ENCODE measurements at places on chromosomes 3 and 15. TPM values are rescaled to one million over a fixed set of nuclear protein-coding genes. Genes with fewer than 3 reads are reported as not detected.

DNA sequence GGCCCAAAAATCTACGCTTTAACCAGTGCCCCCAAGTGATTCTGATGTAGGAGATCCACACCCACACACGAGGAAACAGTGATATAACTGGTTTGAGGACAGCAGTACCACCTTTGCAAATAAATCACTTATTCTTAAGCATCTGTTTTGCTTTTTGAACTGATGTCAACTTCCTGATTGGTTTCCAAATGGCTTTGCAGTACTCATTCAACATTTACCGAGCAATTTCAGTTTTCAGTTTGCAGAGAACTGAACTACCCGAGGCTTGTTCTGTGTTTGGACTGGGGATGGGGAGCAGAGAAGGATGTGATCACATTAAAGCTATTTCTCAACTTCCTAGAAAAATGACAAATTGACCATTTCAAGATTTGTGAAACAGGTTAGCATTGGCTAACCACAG lies 1.1 kb upstream of the GYG1 start:
- no peak for DNase-seq

- no peak for DNase-seq
Measured at GRCh38 chr3:156383441-156384025, 171.4 kb downstream of the SSR3 start.

DNA sequence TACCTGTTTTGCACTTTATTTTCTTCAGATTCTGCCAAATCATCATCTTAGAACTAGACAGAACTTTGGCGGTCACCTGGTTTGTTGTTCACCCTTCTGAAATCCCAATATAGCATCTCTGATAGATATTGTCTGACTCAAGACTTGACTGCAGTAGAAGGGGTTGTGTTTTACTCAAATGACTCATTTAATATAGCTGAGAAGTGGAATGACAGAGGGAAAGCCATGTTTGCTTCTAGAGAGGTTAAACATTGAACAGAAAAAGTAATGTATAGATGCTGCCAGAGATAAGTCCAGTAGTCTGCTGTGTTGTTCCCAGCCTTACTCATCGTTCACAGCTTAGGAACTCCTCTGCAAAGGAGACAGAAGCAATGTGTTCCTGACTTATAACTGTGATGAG lies 402.0 kb downstream of the AGBL1 start:
- DNase-seq = no peak

- no peak for DNase-seq
Measured at GRCh38 chr3:124788254-124788745, 58.0 kb downstream of the UMPS start.

GRCh38 chr3:185843126-185843525 lies 18.3 kb upstream of the IGF2BP2 start:
- no peak for DNase-seq

GRCh38 chr15:89315375-89315929 lies 19.2 kb downstream of the POLG start:
- no peak for DNase-seq

GRCh38 chr15:36251450-36251849 lies 328.0 kb upstream of the CDIN1 start:
- DNase-seq = no peak

GRCh38 chr3:144583871-144584270 lies 612.2 kb downstream of the DIPK2A start:
- DNase-seq = no peak

DNA sequence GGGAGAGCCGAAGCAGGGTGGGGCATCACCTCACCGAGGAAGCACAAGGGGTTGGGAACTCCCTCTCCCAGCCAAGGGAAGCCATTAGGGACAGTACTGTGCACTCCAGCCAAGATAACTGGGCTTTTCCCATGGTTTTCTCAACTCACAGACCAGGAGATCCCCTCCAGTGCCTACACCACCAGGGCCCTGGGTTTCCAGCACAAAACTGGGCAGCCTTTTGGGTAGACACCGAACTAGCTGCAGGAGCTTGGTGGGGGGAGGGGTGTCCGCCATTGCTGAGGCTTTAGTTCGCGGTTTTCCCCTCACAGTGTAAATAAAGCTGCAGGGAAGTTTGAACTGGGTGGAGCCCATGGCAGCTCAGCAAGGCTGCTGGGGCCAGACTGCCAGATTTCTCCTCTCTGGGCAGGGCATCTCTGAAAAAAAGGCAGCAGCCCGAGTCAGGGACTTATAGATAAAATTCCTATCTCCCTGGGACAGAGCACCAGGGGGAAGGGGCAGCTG lies 129.6 kb upstream of the LMCD1 start:
- no peak for DNase-seq

DNA sequence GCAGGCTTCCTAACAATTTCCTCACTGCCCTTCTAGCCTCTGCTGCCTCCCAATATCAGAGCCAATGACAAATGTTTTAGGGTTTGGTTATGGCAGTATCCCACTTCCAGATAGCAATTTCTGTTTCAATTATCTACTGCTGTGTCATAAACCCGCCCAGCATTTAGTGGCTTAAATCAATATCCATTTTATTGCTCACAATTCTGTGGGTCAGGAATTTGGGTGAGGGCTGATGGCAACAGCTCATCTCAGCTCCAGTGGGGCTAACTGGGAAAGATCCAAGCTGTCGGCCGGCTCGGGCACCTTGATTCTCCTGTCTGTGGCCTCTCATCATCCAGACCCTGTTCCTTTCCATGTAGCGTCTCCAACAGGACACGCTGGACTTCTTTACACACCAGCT lies 85.3 kb upstream of the GOLGA8J start:
- DNase-seq = no peak

- DNase-seq = no peak
Measured at GRCh38 chr3:54578417-54578816, 349.4 kb downstream of the LRTM1 start.

GRCh38 chr3:155548195-155548594 lies 196.7 kb downstream of the PLCH1 start:
- no peak for DNase-seq

DNA sequence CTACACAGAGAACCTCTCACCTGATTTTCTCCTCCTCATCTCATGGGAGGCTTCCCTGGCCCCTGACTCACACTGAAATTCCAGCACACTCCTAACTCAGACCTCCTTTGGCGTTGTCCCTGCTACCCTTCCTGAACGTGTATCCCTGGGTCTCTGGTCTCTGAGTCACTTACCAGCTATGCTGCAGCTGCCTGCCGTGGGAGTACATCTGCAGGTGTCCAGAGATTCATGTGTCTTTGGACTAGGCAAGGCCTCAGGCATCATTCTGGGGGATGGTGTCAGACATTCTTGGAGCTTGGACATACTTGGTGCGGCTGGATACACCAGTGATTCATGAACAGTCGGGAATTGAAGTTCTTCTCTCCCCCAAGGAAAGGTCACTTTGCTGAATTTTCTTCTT lies 148.8 kb upstream of the TRIM42 start:
- DNase-seq = peak; percentile 3

DNA sequence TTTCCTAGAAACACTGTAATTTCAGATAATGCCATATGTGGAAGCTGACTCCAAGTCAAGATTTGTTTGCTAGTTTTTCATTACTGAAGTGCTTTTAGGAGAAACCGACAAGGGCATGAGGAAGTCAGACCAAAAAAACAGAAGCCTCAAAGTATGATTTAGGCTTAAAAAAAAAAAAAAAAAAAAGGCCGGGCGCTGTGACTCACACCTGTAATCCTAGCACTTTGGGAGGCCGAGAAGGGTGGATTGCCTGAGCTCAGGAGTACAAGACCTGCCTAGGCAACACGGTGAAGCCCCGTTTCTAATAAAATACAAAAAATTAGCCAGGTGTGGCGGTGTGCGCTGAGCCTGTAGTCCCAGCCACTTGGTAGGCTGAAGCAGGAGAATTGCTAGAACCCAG lies 11.6 kb downstream of the RPL15 start:
- no peak for DNase-seq

DNA sequence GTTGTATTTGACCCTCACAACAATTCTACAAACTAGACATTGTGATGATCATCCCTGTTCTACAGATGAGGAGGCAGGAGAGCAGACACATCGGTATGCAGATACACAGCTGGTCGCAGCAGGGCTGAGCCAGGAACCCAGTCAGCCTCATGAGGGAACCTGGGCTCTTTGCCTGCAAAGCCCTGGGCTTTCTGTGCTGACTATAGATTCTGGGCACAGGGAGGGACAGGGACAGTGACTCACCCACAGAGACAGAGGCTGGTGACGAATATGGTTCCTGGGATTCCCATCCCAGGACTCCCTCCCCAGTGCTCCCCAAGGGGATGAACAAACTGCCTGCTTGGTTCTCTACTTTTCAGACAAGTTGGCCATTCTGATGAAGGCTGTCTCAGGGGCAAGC lies 3.8 kb upstream of the CAMP start:
- DNase-seq = peak; percentile 20

DNA sequence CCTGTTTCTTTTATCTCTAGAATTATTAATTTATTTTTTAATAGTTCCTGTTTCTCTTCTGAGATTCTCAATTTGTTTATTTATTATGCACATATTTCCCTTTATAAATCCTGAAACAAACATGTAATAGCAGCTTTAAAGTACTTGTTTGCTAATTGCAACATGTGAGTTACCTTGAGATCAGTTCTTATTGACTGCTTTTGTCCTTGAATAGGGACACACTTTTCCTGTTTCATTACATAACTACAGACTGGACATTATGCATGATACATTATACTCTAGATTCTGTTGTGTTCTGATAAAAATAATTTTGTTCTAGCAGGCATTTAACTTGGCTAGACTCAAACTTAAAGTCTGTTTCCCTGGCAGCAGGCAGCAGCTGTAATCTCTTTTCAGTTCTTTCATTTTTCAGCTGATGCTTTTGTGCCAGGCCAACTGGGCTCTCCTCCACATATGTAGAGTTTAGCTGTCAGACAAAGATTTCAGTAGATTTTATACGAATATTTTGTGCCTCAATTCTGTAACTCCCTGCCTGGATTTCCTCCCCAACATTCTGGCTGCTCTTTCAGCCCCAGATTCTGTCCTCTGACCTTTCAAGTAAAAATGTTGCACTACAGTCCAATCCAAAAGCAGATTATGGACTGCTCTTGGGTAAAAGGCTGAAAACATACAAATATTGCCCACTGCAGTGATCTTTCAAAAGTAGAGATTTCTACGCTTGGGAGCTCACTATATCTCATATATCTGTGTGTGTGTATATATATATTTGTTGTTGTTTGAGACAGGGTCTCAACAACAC lies 41.9 kb downstream of the PCOLCE2 start:
- DNase-seq = no peak

GRCh38 chr15:81332326-81332725 lies 8.4 kb upstream of the STARD5 start:
- no peak for DNase-seq

GRCh38 chr3:16551342-16551976 lies 38.0 kb upstream of the RFTN1 start:
- DNase-seq = no peak

DNA sequence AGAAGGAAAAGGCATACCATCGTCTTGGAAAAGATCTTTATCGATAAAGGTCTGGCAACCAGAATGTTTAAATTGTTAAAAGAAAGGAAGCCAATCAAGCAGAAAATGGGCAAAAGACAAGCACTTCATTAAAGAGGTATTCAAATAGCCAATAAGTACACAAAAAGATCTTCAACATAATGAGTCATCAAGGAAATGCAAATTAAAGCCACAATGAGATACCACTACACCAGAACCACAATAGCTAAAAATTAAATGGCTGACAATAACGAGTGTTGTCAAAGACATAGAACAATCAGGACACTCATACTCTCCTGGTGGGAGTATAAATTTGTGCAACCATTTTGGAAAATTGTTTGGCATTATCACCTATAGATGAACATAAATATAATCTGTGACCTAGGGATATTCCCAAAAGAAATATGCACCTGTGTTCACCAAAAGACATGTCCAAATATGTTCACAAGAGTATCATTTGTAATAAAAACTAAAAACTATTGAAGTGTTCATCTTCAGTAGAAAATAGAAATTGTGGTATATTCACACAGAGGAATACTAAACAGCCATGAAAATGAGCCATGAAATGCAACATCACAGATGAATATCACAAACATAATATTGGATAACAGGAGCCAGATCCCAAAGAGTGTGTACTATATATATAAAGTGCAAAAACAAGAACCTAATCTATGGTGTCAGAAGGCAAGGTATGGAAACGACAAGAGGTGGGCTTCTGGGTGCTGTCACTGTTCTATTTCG lies 14.4 kb upstream of the BTBD1 start:
- DNase-seq = no peak

The COLQ gene
- 0.18 TPM for total RNA-seq

DNA sequence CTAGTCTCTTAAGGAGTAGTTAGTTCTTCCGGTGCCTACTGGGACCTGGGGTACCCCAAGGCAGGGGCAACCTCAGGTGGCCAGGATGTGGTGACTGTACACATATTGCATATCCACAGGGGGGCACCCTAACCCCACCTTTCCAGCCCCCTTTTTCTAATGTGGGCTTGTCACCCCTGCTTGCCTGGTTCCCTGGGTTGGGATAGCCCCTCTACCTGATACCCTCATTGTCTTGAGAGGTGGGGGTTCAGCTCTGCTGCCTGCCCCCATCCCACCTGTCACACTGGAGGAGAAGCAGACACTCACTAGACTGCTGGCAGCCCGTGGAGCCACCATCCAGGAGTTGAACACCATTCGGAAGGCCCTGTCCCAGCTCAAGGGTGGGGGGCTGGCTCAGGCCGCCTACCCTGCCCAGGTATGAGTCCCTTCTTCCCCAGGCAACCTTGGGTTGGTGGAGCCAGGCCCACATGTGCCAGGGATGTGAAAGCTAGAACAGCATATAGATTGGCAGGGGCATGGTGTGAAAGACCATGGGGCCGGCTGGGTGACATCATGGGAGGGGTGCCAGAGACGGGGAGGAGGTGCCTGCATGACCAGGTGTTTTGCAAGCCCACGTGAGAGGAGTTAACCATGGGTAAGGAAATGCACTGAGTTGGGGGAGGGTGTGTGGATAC lies 4.0 kb downstream of the GLYCTK start:
- no peak for DNase-seq

The EXD1 gene
- not detected for total RNA-seq

GRCh38 chr15:83567318-83567717 lies 86.6 kb upstream of the ADAMTSL3 start:
- DNase-seq = no peak

GRCh38 chr15:37792351-37792750 lies 142.1 kb upstream of the TMCO5A start:
- peak; percentile 21 for DNase-seq

The WDR93 gene
- not detected for total RNA-seq

The DUOX1 gene
- total RNA-seq = not detected

- DNase-seq = no peak
Measured at GRCh38 chr3:132709761-132710160, 12.4 kb downstream of the NPHP3 start.

The IL17RD gene
- total RNA-seq = 0.72 TPM

DNA sequence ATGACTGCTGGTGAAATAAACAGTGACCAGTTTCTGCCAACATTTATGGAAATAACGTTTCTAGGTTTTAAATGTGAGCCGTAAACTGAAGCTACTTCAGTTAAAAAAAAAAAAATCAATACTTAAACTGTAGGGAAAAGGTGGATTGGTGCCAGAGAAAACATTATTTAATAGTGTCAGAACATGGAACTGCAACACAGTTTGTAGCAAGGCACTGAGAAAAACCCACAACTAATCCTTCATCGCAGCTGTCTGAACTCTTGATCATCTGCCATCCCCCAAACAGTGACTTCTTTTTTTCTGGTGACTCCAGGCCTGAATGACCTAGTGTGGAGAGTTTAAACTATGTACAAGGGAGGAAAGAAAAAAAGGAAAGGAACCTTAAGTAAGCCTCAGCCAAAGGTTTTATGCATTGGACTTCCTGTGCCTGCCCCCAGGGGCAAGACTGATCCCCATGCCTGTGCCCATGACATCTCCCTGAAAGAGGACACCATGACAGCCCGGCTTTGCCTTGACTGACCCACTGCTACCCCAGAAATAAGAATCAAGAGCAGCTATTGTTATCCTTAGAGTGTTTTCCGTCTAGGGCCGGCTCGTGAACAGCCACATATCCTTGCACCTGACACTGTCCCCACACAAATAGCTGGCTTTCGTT lies 33.1 kb downstream of the CRTAP start:
- peak; percentile 61 for DNase-seq
